ENCODE measurements at places on chromosomes 3 and 15. TPM values are rescaled to one million over a fixed set of nuclear protein-coding genes. Genes with fewer than 3 reads are reported as not detected.

CHRM5 gene
- total RNA-seq: not detected

MAP1A gene
- 0.88 TPM for total RNA-seq

ATP13A5 gene
- not detected for total RNA-seq

DNA sequence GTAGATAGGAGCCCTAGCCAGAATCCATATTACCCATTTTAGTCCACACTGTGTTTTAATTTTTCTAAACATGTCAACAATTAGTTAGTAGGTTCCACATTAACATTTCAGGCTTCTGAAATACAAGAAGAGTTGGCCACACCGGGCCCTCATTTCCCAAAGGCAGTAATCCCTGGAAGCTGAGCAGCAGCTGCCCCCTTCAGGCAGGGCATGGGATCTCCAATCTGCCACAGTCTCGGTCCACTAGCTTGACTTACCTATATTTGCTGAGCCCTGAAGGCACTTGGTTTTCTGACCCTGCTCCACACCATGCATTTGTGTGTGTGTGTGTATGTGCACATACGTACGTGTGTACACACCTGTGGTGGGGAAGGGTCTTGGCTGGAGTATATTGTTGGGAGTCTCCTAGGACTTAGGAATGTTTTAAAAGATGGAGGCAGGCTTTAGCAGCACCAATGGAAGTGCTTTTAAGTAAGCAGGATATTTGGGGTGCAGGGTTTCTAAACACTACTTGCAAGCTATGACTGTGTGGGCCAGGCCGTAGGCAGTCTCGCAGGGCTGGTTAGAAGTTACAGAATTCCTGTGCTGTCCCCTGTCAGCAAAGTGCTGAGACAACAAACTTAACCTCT, 71.2 kb upstream of the SOX14 start:
- H3K4me3 ChIP-seq: no peak overlapping the region
- peak; percentile 55 for DNase-seq
- no peaks in the 10 kb centered on the region for H3K4me1 ChIP-seq

GRCh38 chr3:123161167-123161566, 40.6 kb upstream of the SEC22A start:
- no peak for DNase-seq
- H3K4me1 ChIP-seq: no peaks in the 10 kb centered on the region
- no peaks in the 10 kb centered on the region for H3K27me3 ChIP-seq
- H3K4me3 ChIP-seq: no peak overlapping the region
- H3K27ac ChIP-seq: no peak overlapping the region

DNA sequence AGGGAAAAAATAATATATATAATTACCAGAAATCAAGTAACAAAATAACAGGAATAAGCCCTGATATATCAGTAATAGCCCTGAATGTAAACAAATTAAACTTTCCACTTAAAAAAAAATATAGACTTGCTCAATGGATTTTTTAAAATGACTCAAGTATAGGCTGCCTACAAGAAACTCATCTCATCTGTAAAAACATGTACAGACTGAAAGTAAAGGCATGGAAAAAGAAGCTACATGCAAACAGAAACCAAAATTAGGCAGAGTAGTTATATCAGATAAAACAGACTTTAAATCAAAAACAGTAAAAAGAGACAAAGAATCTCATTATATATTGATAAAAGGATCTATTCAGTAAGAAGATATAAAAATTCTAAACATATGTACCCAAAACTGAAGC, 82.4 kb upstream of the STT3B start:
- H3K36me3 ChIP-seq: no peaks in the 10 kb centered on the region
- no peaks in the 10 kb centered on the region for H3K27me3 ChIP-seq
